ENCODE measurements at places on chromosomes 7 and 10.
A peak's percentile ranks its signal among the peaks of the same experiment; 100 is the strongest.

- DNase-seq: peak; percentile 33
- peaks cover 21% of the 10 kb centered on the region for H3K27me3 ChIP-seq
- H3K4me1 ChIP-seq: peaks cover 45% of the 10 kb centered on the region
- H3K27ac ChIP-seq: peak overlapping the region; percentile 92
Measured at GRCh38 chr7:24981171-24981951, 1.4 kb upstream of the OSBPL3 start.

GRCh38 chr7:47360301-47360900, 221.5 kb downstream of the TNS3 start:
- H3K4me3 ChIP-seq: no peak overlapping the region
- H3K27me3 ChIP-seq: peaks cover 3% of the 10 kb centered on the region
- DNase-seq: no peak
- no peak overlapping the region for H3K27ac ChIP-seq
- no peaks in the 10 kb centered on the region for H3K36me3 ChIP-seq
- H3K4me1 ChIP-seq: no peaks in the 10 kb centered on the region

DNA sequence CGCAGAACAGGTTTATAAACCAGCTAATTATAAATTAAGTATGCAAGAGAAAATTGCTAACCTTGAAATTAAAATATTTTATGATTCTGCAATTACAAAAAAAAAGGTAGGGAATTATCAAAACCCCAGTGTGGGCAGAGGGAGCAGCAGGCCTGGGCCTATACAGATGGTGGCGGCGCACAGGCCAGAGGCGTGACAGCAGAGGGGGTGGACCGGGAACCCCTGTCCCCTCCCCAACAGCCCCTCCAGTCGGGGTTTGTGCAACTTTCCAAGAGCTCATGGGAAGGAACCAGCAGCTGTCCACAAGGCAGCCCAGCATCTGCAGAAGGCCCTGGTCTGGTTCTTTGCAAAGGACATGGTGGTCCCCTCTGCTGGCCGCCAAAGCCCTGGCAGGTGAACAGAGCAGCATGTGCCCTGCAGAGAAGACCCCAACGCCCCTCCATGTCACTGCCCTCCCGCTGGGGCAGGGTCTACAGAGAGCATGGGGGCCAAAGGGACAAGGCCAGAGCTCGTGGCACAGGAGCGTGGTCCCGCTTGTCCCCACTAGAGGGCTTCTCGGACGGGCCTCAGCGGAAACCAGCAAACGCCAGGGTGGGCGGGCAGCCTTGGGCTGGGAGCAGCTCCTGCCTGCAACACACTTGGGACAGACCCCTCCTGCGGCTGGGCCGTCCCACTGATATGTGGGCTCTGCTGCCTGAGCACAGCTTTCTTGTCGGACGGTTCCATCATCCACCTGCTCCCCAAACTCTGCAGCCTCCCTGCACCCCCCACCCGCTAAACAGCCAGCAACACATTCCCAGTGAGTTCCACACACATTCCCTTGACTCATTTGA, 75.1 kb downstream of the EBF3 start:
- no peaks in the 10 kb centered on the region for H3K36me3 ChIP-seq
- no peaks in the 10 kb centered on the region for H3K4me1 ChIP-seq
- H3K4me3 ChIP-seq: no peak overlapping the region
- DNase-seq: peak; percentile 25
- H3K27me3 ChIP-seq: no peaks in the 10 kb centered on the region
- no peak overlapping the region for H3K27ac ChIP-seq

- H3K4me1 ChIP-seq: peaks cover 21% of the 10 kb centered on the region
- no peak overlapping the region for H3K27ac ChIP-seq
- DNase-seq: no peak
- H3K27me3 ChIP-seq: no peaks in the 10 kb centered on the region
- H3K4me3 ChIP-seq: no peak overlapping the region
Measured at GRCh38 chr10:33776419-33777070, 442.1 kb upstream of the NRP1 start.

- DNase-seq: no peak
- no peak overlapping the region for H3K4me3 ChIP-seq
- H3K27ac ChIP-seq: no peak overlapping the region
- no peaks in the 10 kb centered on the region for H3K36me3 ChIP-seq
- H3K4me1 ChIP-seq: peaks cover 24% of the 10 kb centered on the region
Measured at GRCh38 chr7:74006451-74007241, 21.3 kb upstream of the ELN start.

DNA sequence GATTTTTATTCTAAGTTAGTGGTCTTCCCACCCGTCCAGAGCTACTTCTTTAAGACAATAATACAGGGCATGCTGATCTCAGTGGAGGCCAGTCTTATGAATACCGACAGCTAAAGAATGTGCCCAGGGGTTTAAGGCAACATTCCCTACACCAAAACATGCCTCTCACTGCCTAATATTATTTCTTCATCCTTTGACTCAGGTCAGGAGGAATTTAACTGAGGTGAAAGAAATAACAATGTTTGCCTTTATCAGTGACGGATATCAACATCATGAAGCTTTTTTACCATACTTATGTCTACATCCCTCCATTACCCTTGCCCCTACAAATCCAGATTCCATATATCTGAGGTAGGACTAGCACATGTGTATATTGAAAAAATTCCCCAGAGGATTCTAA, 33.3 kb upstream of the TES start:
- no peaks in the 10 kb centered on the region for H3K36me3 ChIP-seq
- peaks cover 4% of the 10 kb centered on the region for H3K4me1 ChIP-seq
- no peak overlapping the region for H3K4me3 ChIP-seq
- no peak overlapping the region for H3K27ac ChIP-seq
- DNase-seq: no peak

GRCh38 chr7:108293149-108293612, 163.0 kb upstream of the LAMB4 start:
- no peak overlapping the region for H3K27ac ChIP-seq
- H3K36me3 ChIP-seq: no peaks in the 10 kb centered on the region
- DNase-seq: no peak

DNA sequence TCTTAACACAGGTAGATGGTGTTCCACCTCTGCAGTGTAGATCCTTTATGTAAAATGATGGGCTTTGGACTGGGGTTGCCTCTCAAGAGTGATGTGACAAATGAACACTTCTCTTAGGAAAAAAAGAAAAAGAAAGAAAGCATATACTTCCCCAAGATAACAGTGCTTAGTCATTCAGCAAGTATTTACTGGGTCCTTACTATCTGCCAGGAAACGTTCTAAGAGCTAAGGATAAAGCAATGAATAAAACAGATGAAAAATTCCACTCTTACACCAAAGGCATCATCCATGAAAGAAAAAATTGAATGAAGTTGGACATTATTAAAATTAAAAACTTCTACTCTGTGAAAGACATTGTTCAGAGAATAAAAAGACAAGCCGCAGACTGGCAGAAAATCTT, 177.3 kb downstream of the C7orf25 start:
- H3K27ac ChIP-seq: no peak overlapping the region
- H3K4me1 ChIP-seq: no peaks in the 10 kb centered on the region
- H3K27me3 ChIP-seq: peaks cover 2% of the 10 kb centered on the region
- no peak for DNase-seq

DNA sequence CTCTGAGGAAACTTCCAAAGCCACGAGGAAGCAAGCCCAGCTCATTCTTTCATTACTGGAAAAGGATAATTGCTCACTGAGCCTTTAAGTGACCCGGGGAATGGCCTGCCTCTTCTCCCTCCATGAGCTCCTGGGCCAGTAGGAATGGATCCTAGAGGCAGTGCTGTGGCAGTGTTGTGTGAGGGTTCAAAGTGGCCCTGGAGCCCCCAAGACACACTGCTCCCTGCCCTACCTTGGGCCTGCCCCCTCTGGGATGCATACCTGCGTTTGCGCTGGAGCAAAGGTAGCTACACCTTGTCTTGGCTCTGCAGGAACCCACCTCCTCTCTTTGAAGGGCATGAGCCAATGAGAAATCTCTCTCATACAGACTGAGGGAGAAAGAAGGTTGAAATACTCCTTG, 115.8 kb upstream of the ANLN start:
- no peak for DNase-seq
- no peaks in the 10 kb centered on the region for H3K36me3 ChIP-seq
- no peaks in the 10 kb centered on the region for H3K27me3 ChIP-seq
- H3K4me1 ChIP-seq: no peaks in the 10 kb centered on the region

- H3K36me3 ChIP-seq: no peaks in the 10 kb centered on the region
- no peak overlapping the region for H3K4me3 ChIP-seq
- DNase-seq: no peak
- peaks cover 2% of the 10 kb centered on the region for H3K27me3 ChIP-seq
Measured at GRCh38 chr10:50575477-50576244, 48.1 kb downstream of the SGMS1 start.

DNA sequence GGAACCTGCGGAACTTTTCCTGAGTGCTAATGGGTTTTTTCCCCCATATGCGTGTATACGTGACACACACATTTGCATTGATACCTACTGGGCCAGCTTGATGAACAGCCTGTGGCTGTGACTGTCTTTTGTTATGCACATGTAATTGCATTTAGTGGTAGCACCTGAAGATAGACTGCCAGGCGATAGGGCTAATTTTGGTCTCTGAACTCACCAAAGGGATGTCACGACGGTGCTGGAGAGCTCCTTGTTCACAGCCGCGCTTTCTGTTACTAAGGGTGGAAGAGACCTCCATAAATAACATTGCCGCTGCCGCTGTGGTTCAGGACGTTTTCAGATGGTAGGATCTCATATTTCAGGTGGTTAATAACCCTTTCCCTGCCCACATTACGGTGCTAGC, 133.2 kb downstream of the CAMK1D start:
- H3K4me1 ChIP-seq: peaks cover 48% of the 10 kb centered on the region
- no peak overlapping the region for H3K4me3 ChIP-seq
- H3K27ac ChIP-seq: no peak overlapping the region

DNA sequence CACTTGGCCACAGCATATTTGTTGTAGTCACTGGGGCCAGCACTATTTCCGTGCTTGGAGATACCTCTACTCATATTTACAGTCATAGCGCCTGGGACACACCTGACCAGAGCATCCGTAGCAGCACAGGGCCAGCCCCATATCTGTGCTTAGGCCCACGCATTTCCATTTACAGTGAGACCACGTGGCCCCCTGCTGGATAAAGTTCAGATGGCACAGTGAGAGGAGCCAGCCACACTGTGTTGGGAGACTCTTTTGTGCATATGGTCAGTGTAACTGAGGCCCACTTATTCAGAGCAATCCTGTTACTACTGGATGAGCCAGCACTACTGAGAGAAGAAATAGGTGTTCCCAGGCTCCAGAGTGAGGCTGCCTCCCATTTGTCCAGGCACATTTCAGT, 455.3 kb downstream of the REEP3 start:
- no peaks in the 10 kb centered on the region for H3K27me3 ChIP-seq
- H3K27ac ChIP-seq: no peak overlapping the region
- no peaks in the 10 kb centered on the region for H3K4me1 ChIP-seq
- H3K36me3 ChIP-seq: no peaks in the 10 kb centered on the region
- H3K4me3 ChIP-seq: no peak overlapping the region

GRCh38 chr7:33091111-33091531, 18.1 kb downstream of the RP9 start:
- DNase-seq: no peak
- no peaks in the 10 kb centered on the region for H3K4me1 ChIP-seq
- peaks cover 18% of the 10 kb centered on the region for H3K36me3 ChIP-seq
- peaks cover 1% of the 10 kb centered on the region for H3K27me3 ChIP-seq
- no peak overlapping the region for H3K4me3 ChIP-seq

- no peak overlapping the region for H3K4me3 ChIP-seq
- peaks cover 5% of the 10 kb centered on the region for H3K27me3 ChIP-seq
- H3K4me1 ChIP-seq: no peaks in the 10 kb centered on the region
- no peaks in the 10 kb centered on the region for H3K36me3 ChIP-seq
- no peak for DNase-seq
- H3K27ac ChIP-seq: no peak overlapping the region
Measured at GRCh38 chr7:5867060-5867459, 13.5 kb upstream of the OCM start.

GRCh38 chr10:129413024-129413423, 54.0 kb upstream of the MGMT start:
- H3K27me3 ChIP-seq: peaks cover 2% of the 10 kb centered on the region
- H3K36me3 ChIP-seq: no peaks in the 10 kb centered on the region
- no peak overlapping the region for H3K4me3 ChIP-seq

DNA sequence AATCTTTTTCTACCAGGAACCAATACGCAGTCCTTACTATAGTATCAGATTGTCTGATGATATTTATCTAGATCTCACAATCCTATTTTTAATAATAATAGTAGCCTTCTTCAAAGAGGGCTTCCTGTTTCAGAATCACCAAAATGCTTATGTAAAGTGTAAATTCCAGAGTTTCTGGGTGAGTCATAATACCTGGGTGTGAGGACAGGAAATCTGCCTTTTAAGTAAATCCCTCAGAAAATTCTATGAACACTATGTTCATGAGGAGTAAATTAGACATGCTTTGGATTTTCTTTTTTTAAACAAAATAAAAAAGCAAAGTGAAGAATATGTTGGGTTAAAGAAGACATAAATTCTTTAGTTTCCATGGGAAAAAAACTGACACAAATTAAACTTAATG, 20.5 kb downstream of the DKK1 start:
- H3K27me3 ChIP-seq: peaks cover 2% of the 10 kb centered on the region
- DNase-seq: no peak
- H3K36me3 ChIP-seq: no peaks in the 10 kb centered on the region
- no peak overlapping the region for H3K27ac ChIP-seq

- H3K4me1 ChIP-seq: no peaks in the 10 kb centered on the region
- H3K36me3 ChIP-seq: no peaks in the 10 kb centered on the region
- no peak overlapping the region for H3K4me3 ChIP-seq
- DNase-seq: no peak
- no peaks in the 10 kb centered on the region for H3K27me3 ChIP-seq
Measured at GRCh38 chr10:1532636-1533035, 204.7 kb downstream of the ADARB2 start.

- no peak for DNase-seq
- H3K4me1 ChIP-seq: no peaks in the 10 kb centered on the region
- peaks cover 3% of the 10 kb centered on the region for H3K27me3 ChIP-seq
- no peak overlapping the region for H3K4me3 ChIP-seq
- no peak overlapping the region for H3K27ac ChIP-seq
Measured at GRCh38 chr10:49634069-49634660, 20.3 kb downstream of the CHAT start.

DNA sequence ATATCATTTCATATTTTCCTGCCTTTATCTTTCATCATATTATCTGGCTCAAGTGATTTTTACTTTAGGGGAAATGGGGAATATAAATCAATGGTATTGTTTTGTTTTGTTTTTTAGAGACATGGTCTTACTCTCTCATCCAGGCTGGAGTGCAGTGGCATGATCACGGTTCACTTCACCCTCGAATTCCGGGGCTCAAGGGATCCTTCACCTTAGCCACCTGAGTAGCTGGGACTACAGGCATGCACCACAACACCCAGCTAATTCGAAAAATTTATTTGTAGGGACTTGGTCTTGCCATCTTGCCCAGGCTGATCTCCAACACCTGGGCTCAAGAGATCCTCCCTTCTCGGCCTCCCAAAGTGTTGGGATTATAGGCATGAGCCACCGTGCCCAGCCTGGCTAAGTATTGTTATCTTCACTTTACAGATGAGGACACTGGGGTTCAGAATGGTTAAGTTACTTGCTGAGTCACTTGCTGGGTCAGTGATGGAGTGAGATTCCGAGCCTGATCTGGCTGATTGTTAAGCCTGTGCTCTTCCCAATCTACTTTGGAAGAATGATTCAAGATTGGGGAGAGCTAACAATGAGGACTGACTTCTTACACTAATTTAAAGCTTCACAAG, 3.7 kb upstream of the SLC16A9 start:
- no peak overlapping the region for H3K27ac ChIP-seq
- H3K27me3 ChIP-seq: peaks cover 12% of the 10 kb centered on the region
- H3K36me3 ChIP-seq: no peaks in the 10 kb centered on the region
- no peak for DNase-seq
- H3K4me3 ChIP-seq: no peak overlapping the region
- H3K4me1 ChIP-seq: no peaks in the 10 kb centered on the region

- H3K36me3 ChIP-seq: peaks cover 8% of the 10 kb centered on the region
- peak overlapping the region; percentile 33 for H3K4me3 ChIP-seq
- peaks cover 30% of the 10 kb centered on the region for H3K4me1 ChIP-seq
Measured at GRCh38 chr7:92695308-92696261, 105.4 kb upstream of the FAM133B start.
